ENCODE measurements at places on chromosomes 13 and 19.

- DNase-seq: no peak
Measured at GRCh38 chr13:67367399-67367798, 137.3 kb upstream of the PCDH9 start.

DNA sequence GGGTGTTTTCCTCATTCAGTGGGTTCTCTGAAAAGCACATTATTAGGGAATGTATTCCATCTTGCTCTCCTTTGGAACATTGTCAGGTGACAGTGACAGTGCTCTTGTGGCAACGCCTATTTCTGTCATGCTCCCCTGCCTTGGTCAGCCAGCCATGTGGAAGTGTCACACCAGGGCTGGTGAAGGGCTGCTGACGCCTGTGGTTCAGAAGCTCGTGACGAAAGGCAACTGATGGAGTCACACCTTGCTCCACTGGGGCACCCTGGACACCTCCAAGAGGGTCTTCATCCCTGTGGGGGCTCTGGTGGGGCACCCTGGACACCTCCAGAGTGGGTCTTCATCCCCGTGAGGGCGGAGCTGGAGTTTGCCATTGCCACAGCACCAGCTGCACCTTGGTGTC lies 68.9 kb upstream of the GPR183 start:
- no peak for DNase-seq

- DNase-seq: no peak
Measured at GRCh38 chr13:21901336-21901735, 230.5 kb downstream of the FGF9 start.

GRCh38 chr19:40936755-40937154 lies 54.3 kb upstream of the CYP2B6 start:
- no peak for DNase-seq

DNA sequence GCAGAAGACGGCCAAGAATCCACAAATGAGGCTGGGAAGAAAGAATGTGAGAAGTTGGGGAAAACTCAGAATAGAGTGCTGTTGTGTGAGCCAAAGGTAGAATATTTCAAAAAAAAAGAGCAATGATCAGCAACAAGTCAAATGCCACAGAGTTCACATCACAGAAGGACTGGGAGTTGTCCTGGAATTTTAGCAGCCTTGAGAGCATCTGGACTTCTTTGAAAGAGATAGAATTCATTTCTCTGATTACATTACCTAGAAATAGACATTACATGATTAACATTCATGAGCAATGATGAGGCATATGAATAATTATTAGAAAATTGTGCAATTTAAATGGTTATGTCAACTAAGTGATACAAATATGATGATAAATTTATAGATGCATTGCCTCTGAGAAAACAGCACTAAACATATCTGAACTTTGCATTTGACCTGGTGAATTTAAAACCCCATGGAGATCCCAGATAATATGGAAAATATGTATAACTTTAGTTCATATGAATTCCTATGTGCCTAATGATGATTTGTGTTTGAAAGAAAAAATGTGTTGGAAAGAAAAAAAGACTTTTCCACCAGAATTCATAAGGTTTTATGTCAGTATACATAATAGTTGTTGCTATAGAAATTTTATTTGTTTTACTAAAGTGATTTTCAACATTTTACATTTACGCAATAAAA lies 186.2 kb downstream of the POSTN start:
- no peak for DNase-seq

- no peak for DNase-seq
Measured at GRCh38 chr13:77716692-77717091, 19.2 kb downstream of the SLAIN1 start.

DNA sequence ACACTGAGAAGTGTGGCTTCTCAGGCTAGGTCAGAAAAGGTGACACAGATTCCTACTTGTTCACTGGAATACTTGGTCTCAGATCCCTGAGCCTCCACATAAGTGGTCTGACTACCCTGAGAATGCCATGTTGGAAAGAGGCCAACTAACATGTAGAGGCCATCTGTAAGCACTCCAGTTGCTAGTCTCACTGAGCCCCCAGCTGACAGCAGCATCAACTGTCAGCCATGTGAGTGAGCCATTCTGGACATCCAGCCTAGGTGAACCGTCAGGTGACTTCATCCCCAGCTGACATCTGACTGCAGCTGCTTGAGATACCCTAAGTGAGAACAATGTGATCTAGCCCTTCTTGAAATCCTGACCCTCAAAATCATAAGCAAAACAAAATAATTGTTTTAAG lies 18.1 kb upstream of the ARL11 start:
- DNase-seq: no peak

DNA sequence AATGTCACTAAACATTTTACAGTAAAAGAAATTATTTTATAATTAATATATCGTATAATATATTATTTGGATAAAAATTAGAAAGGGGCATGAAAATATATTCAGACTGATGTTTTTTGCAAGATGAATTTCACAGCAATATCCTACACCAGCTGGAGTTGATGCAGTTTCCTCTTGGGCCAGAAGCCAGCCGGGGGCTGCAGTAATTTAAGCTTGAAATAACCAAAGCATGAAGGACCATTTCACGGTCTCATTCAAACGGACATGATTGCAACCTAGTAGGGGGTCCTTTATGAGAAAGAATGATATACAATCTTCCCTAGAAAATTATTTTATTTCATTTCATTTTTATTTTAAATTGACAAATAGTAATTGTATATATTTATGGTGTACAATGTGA lies 797.2 kb upstream of the PCDH9 start:
- DNase-seq: no peak

GRCh38 chr13:29471551-29471950 lies 123.9 kb downstream of the SLC7A1 start:
- DNase-seq: no peak

GRCh38 chr13:54953786-54954185 lies 1925.2 kb downstream of the OLFM4 start:
- DNase-seq: no peak

DNA sequence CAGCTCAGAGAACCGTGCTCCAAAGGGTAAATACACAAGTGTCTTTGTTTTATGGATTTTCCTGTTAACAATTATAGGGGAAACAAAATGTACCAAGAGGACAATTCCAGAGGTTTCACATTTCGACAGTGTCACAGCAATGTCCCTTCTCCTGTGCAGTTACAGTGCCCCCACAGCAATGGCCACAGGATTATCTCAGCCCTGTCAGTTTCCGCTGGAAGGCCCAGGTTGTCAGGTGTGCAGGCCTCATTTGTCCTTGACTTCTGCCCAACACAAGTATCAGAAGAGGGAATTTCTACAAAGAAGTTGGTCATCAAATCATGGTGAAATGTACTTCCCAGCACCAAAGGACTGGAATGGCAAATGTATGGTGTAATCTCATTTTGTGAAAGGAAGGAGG lies 11.2 kb upstream of the N4BP2L2 start:
- no peak for DNase-seq

GRCh38 chr13:83943530-83944279 lies 61.4 kb upstream of the SLITRK1 start:
- DNase-seq: no peak

DNA sequence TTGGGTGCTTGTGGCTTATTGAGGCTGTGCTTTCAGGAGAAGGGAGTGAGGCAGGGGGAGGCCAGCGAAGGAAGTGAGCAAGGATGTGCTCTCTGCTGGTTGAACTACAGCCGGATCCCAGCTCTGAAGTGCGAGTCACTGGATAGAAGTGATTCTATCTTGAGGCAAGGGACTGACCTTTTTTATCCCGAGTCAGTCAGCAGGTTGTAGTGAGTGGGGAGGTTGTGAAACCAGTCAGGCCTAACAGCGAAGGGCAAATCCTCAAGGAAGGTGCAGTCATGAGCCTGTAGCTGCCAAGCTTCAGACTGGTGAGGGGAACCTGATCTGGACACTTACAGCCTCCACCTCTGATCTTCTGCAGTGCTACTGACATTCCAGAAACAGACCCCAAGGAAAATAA lies 18.6 kb downstream of the SCEL start:
- no peak for DNase-seq

GRCh38 chr13:108527844-108528243 lies 101.6 kb upstream of the MYO16 start:
- DNase-seq: no peak

- no peak for DNase-seq
Measured at GRCh38 chr13:45715351-45715750, 13.2 kb downstream of the CBY2 start.

DNA sequence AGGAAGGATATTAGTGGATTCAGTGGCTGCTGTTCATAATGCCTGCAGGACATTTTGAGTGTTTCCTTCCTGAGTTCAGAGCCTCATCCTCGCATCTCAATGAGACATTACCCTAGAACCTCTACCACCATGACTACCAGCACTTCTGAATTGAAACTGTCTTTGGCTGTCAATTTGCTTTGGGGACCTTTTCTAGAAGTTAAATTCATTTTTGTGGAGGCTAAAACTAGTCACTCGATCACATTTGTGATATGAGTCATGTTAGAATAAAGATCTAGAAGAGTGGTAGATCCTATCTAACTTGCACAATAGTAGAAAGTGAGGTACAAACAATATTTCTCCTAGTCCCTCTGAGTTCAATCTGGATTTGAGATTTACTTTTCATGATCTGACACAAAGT lies 124.9 kb downstream of the KCNRG start:
- DNase-seq: no peak

GRCh38 chr13:37899753-37900152 lies 30.2 kb upstream of the TRPC4 start:
- DNase-seq: no peak

- no peak for DNase-seq
Measured at GRCh38 chr19:17944301-17944700, 11.5 kb downstream of the CCDC124 start.

DNA sequence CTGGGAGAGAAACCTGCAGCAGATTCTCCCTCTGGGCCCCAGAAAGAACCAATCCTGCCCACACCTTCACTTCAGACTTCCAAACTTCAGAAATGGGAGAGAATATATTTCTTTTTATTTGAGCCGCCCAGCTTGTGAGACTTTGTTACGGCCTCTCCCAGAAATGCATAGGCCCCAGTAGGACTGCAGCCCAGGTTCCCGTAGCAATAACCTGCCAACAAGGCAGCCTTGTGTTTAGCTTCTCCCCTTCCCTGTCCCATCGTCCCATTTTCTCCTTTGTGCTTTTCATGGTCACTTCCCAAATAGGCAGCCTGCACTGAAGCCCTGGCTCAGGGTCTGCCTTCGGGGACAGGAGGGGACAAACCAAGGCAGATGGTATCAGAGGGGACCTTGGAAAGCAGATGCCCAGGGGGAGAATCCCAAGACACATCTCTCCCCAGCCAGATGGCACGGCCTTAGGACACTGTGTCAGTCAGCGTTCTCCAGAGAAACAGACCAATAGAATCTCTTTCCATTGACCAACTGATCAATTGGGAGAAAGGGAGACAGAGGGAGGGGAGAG lies 3.7 kb upstream of the ARHGEF7 start:
- no peak for DNase-seq

- no peak for DNase-seq
Measured at GRCh38 chr19:56663931-56664500, 7.5 kb downstream of the ZNF835 start.

DNA sequence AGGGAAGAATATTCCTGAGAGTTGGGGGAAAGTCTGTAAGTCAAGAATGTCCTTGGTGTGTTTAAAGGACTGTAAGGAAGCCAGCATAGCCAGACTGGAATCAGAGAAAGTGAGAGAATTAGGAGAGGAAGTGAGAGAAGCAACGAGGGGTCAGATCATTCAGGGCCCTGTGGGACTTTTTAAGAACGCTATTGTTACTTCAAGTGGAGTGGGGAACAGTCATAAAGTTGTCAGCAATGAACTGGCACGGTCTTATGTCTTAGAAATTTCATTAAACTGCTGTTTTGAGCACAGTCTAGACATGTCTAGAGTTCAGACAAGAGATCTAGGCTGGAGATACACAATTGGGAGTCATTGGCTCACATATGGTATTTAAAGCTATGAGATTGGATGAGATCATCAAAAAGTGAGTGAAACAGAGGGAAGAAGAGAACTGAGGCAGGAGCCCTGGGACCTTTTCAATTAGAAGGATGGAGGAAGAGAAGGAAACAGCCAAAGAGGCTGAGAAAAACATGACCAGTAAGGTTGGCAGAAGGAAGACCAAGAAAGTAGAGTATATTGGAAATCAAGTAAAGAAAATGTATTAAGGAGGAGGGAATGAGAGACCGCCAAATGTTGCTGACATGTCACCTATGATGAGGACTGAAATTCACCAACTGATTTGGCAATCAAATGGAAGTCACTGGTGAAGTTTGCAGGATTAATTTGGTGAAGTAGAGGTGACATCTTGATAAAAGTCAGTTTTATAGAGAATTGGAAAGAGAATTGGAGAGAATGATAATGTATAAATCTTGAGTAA lies 263.5 kb downstream of the GPC5 start:
- no peak for DNase-seq

GRCh38 chr19:51417107-51417809 lies at the start of gene SIGLEC10:
SIGLEC10 (minus strand) TSS chr19:51417642; CDS start chr19:51417581, 61 bp downstream.
- no peak for DNase-seq

DNA sequence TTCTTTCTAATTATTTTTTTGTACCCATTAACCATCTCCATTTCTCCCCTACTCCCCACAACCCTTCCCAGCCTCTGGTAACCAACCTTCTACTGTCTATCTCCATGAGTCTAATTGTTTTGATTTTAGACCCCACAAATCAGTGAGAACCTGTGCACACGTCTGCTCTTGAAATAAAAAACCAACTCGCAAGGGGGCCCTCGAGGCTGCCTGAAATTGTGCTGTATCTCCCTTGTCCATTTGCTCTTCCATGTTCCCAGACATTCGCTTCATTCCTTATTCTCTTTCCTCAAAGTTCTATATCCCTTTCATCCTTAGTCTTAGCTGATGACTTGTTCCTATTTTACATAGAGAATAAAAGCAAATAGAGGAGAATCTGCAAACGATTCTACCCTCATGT lies 95.0 kb downstream of the GPC5 start:
- no peak for DNase-seq

DNA sequence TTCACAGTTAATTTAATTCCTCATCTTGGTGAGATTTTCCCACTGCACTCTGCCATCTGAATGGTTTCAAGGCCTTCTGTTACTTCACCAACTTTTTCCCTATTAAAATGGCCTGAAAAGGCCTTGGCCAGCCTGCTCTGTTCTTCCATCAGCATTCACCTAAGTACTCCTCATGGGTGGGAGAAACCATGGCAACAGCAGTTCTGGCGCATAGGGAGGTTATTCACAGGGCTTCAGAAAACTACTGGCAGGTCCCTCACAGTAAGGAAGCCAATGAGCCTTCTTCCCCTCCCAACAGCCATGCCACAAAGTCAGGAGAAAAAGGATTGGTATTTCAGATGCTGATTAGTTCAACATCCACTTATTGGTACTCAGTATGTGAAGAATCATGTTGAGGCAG lies 17.2 kb upstream of the GJB2 start:
- DNase-seq: no peak

- DNase-seq: no peak
Measured at GRCh38 chr13:35836446-35836845, 294.7 kb downstream of the DCLK1 start.

GRCh38 chr13:79786176-79786575 lies 305.2 kb downstream of the NDFIP2 start:
- no peak for DNase-seq

Measured in breast epithelium (tissue), 4 donors.